ENCODE measurements at places on chromosomes 7 and 10. TPM values are rescaled to one million over a fixed set of nuclear protein-coding genes. Genes with fewer than 3 reads are reported as not detected.

NUP42 gene
- 31.1 TPM for polyA plus RNA-seq

FAM25G gene
- polyA plus RNA-seq: not detected

WDR11 gene
- polyA plus RNA-seq: 32.7 TPM

SLC13A4 gene
- 0.97 TPM for polyA plus RNA-seq

CNTNAP2 gene
- polyA plus RNA-seq: 1.0 TPM

HYCC1 gene
- 14.7 TPM for polyA plus RNA-seq

EVX1 gene
- 0.97 TPM for polyA plus RNA-seq

LIPK gene
- not detected for polyA plus RNA-seq

GRCh38 chr10:44640429-44640828, 255.5 kb upstream of the CXCL12 start:
- H3K4me1 ChIP-seq: no peaks in the 10 kb centered on the region
- no peaks in the 10 kb centered on the region for H3K36me3 ChIP-seq
- no peak for DNase-seq
- no peak overlapping the region for H3K27ac ChIP-seq
- no peak overlapping the region for H3K4me3 ChIP-seq

DNA sequence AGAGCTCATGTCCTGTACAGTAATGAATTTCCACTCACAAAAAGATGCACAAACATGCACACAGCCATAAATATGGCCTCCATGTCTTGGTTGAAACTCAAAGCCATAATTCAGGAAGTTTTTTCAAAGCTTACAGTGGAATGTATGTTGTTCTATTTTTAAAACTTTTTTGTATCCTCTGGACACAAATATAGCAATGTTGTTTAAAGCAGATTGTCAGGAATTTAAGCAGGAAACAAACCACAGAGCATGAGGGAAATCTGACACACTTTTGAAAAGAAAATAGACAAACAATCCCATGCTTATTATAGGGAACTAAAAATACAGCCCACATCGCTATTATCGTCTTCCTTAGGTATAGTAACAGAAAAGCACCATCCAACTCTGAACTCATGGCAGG, 21.5 kb downstream of the LRRN3 start:
- H3K27ac ChIP-seq: peak overlapping the region; percentile 57
- H3K36me3 ChIP-seq: no peaks in the 10 kb centered on the region

GRCh38 chr7:128941946-128942526, 4.3 kb downstream of the IRF5 start:
- no peaks in the 10 kb centered on the region for H3K27me3 ChIP-seq
- no peak for DNase-seq
- no peaks in the 10 kb centered on the region for H3K36me3 ChIP-seq
- peaks cover 3% of the 10 kb centered on the region for H3K4me1 ChIP-seq
- no peak overlapping the region for H3K27ac ChIP-seq

- DNase-seq: no peak
- peaks cover 33% of the 10 kb centered on the region for H3K4me1 ChIP-seq
- H3K27ac ChIP-seq: peak overlapping the region; percentile 98
- no peaks in the 10 kb centered on the region for H3K27me3 ChIP-seq
- no peaks in the 10 kb centered on the region for H3K36me3 ChIP-seq
Measured at GRCh38 chr10:86968994-86969355, 693 bp downstream of the ADIRF start.

GRCh38 chr7:39967406-39968161, 17.5 kb downstream of the CDK13 start:
- no peak for DNase-seq
- H3K27me3 ChIP-seq: no peaks in the 10 kb centered on the region
- H3K36me3 ChIP-seq: no peaks in the 10 kb centered on the region
- H3K4me3 ChIP-seq: no peak overlapping the region
- H3K4me1 ChIP-seq: peaks cover 26% of the 10 kb centered on the region
- H3K27ac ChIP-seq: no peak overlapping the region

GRCh38 chr7:3880228-3880987, 579.4 kb downstream of the SDK1 start:
- peaks cover 4% of the 10 kb centered on the region for H3K27me3 ChIP-seq
- H3K36me3 ChIP-seq: no peaks in the 10 kb centered on the region
- no peak overlapping the region for H3K27ac ChIP-seq
- no peak for DNase-seq

- H3K4me1 ChIP-seq: no peaks in the 10 kb centered on the region
- no peaks in the 10 kb centered on the region for H3K27me3 ChIP-seq
- no peak overlapping the region for H3K4me3 ChIP-seq
- H3K27ac ChIP-seq: no peak overlapping the region
- no peaks in the 10 kb centered on the region for H3K36me3 ChIP-seq
Measured at GRCh38 chr7:53246957-53247356, 211.5 kb downstream of the POM121L12 start.

GRCh38 chr7:114416129-114416990, 1.7 kb downstream of the FOXP2 start:
- DNase-seq: no peak
- no peaks in the 10 kb centered on the region for H3K36me3 ChIP-seq
- no peak overlapping the region for H3K4me3 ChIP-seq
- no peaks in the 10 kb centered on the region for H3K4me1 ChIP-seq
- no peak overlapping the region for H3K27ac ChIP-seq

- no peak overlapping the region for H3K4me3 ChIP-seq
- H3K27me3 ChIP-seq: no peaks in the 10 kb centered on the region
- no peaks in the 10 kb centered on the region for H3K4me1 ChIP-seq
- DNase-seq: peak; percentile 22
- no peaks in the 10 kb centered on the region for H3K36me3 ChIP-seq
Measured at GRCh38 chr10:62437696-62438095, 63.5 kb downstream of the ZNF365 start.

DNA sequence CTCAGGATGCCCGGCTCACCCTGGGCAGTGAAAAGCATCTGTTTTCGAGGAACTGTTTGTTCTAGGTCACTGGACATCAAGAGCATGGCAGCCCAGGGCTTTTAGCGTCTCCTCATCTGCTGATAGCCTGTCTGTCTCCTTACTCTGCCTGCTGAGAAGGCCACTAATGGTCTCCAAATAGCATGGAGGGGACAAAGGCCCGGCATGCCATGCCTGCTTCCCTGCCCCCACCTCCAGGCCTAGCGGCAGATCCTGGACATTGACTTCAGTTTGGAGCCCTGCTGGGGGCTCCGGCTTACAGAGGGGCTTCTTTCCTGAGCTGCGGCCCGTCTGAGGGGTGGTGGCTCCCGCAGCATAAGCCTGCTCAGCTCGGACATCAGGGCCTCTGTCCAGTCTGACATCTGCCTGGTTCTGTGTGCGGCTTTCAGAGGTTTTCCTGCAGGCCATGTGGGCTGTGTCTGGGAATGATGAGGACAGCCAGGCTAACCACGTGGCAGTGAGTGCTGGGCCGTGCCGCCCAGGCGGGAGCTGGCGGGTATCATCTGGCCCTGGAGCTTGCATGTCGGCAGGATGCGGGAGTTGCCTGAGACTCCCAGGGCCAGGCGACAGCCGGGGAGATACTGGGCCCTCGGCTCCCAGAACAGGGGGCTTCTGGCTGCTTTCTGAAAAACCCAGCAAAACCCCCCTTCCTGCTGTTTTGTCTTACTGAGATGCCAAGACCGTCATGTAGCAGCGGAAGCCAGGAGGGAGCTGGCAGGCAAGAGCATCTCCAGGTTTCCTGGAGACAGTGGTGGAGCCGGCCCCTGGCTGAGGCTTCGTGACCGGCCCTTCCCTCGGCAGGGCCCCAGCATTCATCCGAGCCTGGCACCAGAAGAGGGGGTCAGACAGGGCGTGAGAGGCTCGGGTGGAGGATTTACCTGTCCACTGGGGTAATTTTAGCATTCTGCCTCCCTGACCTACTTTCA, 9.2 kb downstream of the PFKFB3 start:
- no peak for DNase-seq
- peaks cover 11% of the 10 kb centered on the region for H3K4me1 ChIP-seq
- no peak overlapping the region for H3K4me3 ChIP-seq
- H3K27me3 ChIP-seq: no peaks in the 10 kb centered on the region
- no peak overlapping the region for H3K27ac ChIP-seq

DNA sequence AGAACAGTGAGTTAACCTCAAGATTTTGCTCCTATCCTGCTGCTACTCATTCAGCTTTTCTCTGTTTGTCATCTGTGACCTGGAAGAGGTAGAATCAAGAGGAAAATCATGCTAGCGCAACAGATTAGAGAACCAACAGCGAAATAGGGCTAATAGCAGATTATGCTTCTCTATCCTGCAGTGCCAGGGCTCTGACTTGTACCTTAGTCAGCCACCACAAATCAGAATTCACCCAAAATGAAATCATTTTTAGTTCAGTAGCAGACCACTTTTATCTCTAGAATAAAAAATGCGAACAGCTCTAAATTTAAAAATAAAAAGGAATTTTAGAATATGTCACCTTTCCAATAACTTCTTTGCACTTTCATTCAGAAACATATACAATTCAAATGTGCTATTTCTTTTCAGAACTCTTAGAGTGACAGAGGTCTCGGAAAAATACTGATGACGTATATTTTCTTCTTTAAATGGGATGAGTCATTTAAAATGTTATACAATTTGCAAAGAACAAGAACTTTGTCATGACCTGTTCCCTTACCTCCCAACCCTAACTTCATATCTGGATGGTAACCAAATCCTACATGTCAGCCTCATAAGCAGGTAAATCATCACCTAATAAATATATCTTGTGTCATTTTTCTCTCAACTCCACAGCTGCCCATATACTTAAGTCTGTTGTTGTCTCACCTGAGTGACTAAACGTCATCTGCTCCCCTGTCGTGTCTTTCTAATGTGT, 896.4 kb downstream of the PCDH15 start:
- H3K27me3 ChIP-seq: no peaks in the 10 kb centered on the region
- H3K4me1 ChIP-seq: no peaks in the 10 kb centered on the region
- no peak overlapping the region for H3K4me3 ChIP-seq
- no peak for DNase-seq

DNA sequence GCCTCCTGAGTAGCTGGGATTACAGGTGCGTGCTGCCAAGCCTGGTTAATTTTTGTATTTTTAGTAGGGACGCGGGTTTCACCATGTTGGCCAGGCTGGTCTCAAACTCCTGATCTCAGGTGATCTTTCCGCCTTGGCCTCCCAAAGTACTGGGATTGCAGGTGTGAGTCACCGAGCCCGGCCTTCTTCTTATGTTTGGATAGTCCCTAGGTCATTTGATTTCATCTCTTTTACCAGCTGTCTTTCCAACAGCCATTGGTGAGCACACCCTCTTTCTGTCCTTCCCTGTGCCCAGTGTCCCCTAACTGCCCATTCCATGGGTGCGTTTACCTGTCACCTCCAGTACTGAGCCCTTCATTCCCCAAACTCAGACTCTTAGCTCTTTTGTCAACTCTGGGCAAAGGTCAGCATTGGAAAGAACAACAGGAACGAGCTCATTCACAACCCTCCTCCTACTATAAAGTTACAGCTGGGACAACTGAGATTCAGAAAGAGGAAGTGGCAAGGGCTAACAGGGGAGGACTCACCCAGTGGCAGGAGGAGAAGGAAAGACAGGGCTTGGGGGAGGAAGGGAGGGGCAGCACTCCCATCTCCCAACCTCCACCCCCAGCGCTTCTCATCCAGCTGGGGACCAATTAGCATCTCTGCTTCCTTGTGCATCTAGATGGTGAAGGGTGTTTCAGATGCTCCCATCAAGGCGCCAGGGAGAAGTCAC, 5.6 kb downstream of the SSC4D start:
- no peak for DNase-seq
- H3K36me3 ChIP-seq: no peaks in the 10 kb centered on the region
- no peaks in the 10 kb centered on the region for H3K4me1 ChIP-seq
- H3K4me3 ChIP-seq: no peak overlapping the region
- H3K27me3 ChIP-seq: no peaks in the 10 kb centered on the region

DNA sequence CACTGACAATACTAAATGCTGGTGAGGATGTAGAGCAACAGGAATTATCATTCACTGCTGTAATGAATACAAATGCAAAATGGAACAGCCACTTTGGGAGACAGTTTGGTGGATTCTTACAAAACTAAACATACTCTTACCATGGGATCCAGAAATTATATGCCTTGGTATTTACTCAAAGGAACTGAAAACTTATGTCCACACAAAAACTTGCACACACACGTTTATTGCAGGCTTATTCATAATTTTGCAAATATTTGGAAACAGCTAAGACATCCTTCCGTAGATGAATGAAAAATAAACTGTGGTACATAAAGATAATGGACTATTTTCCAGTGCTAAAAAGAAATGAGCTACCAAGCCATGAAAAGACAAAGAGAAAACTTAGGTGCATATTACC, 69.6 kb downstream of the SEM1 start:
- H3K36me3 ChIP-seq: no peaks in the 10 kb centered on the region
- H3K4me3 ChIP-seq: no peak overlapping the region
- H3K27ac ChIP-seq: no peak overlapping the region
- H3K4me1 ChIP-seq: no peaks in the 10 kb centered on the region
- H3K27me3 ChIP-seq: no peaks in the 10 kb centered on the region

DNA sequence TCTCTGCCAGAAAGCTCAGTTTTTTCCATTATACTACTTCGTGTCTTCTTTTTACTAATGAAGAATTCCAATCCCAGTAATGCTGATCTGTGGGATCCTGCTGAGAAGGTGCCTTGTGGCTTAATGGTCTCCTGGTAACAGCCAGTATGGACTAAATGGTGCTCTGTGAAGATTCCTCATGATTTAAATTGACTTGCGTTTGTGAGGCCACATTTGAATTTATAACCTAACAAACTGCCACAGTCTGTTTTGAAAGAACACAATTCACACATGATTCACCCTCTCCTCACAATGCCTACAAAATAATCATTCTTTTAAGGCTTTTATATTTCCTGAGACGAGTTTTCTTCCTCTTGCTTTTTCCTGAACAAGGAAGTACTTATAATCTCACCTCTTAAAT, 140.0 kb downstream of the MBL2 start:
- no peak for DNase-seq
- H3K27ac ChIP-seq: no peak overlapping the region
- H3K4me1 ChIP-seq: no peaks in the 10 kb centered on the region
- H3K36me3 ChIP-seq: no peaks in the 10 kb centered on the region
- no peaks in the 10 kb centered on the region for H3K27me3 ChIP-seq
- H3K4me3 ChIP-seq: no peak overlapping the region

DNA sequence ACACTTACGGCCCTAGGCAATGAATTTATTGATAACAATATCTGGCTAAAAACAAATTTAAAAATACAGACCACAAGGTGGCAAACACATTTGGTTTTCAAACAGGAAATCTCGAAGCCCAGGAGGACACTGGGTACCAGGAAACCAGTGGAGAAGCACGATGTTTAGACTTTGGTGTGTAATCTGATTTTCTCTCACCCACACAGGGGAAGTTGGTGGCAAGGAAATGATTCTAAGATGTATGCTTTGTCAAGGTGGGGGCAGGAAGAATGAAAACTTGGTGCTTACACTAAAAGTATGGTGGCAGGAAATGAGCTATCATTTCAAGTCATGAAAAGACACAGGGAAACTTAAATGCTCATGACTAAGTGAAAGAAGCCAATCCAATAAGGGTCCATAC, 113.2 kb upstream of the ANKRD1 start:
- H3K36me3 ChIP-seq: no peaks in the 10 kb centered on the region
- H3K27me3 ChIP-seq: no peaks in the 10 kb centered on the region
- H3K4me1 ChIP-seq: no peaks in the 10 kb centered on the region
- DNase-seq: no peak
- H3K27ac ChIP-seq: peak overlapping the region; percentile 45

GRCh38 chr10:67477868-67478267, 218.1 kb downstream of the CTNNA3 start:
- H3K36me3 ChIP-seq: no peaks in the 10 kb centered on the region
- H3K4me1 ChIP-seq: no peaks in the 10 kb centered on the region
- H3K27ac ChIP-seq: no peak overlapping the region
- no peak for DNase-seq
